Pulmonary artery endothelial cell (primary cell): ENCODE measurements at places on chromosomes 2 and 18. TPM values are rescaled to one million over a fixed set of nuclear protein-coding genes. Genes with fewer than 3 reads are reported as not detected.

CPO gene
- total RNA-seq: not detected in 2 replicates

DNA sequence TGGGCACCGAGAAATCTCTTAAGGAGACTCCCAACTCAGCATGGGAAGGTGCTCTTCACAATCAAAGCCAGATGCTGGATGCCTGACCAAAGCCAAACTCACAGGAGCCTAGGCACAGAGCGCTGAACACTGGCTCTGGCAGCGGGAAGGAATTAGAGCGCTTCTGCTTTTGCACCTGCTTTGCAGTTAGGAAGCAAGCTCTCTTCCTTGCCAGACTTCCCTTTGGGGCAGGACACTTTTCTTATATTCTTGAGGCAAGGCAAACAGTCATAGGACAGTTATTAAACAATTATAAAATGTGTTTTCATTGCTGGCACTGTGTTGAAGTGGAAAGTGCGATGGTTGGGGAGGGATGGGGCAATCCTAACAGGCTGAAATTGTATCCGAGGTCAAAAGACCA lies 79.6 kb upstream of the DNMT3A start:
- DNase-seq: no peak

ADAM23 gene
- 5.1 and 15.3 TPM in 2 replicates for total RNA-seq

- no peak for DNase-seq
Observed at GRCh38 chr2:153077311-153077710, 358.9 kb downstream of the ARL6IP6 start.

COL5A2 gene
- 188 and 239 TPM in 2 replicates for total RNA-seq

RPE gene
- total RNA-seq: 89.9 and 123 TPM in 2 replicates

GRCh38 chr2:128260239-128261138 lies 58.2 kb downstream of the HS6ST1 start:
- peak; percentile 66 for DNase-seq

SKOR2 gene
- total RNA-seq: not detected in 2 replicates

DNA sequence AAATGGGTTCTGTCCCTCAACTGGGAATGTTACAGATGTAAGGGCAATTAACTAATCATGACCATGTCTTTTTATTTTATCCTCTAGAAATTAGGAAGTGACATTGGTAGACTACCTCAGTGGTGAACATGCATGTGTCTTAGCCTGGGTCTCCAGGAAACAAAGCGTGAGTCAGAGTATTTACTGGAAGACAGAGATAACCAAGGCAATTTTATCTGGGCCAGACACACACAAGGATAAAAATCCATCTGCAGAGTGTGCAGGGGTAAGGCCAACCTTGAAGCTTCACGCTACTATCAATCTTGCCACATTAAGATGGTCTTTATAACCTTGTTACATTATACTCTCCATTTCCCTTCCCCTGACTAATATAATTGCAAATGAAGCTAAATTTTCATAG lies 487.5 kb downstream of the SUCLG1 start:
- no peak for DNase-seq

GRCh38 chr2:75321599-75321922 lies 122.2 kb upstream of the TACR1 start:
- DNase-seq: no peak

DNA sequence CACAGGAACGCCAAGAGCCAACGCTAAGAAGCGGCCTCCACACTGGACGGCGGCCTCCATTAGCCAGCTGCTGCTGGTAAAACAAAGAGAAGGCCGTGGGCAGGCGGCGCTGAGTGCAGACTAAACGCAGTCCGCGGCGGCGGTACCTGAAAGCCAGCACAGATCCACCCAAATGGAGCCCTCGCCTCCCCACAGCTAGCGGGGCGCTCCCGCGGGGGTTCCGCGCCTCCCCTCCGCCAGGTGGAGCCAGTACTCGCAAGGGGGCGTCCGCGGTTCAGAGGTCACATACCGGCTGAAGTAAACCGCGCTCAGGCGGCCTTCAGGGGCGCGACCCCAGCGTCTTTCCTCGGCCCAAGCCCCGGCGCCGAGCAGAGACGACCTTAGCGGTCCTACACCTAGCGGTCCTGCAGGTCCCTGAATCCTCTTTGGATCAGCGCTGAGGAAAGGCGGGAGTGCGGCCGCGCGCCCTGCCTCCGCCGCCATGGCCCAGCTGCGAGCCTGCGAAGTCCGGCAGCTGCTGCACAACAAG lies 293.1 kb upstream of the ERBB4 start:
- no peak for DNase-seq

LYPD6 gene
- total RNA-seq: 1.3 and 1.8 TPM in 2 replicates

FOXD4L1 gene
- 0.07 and 0.11 TPM in 2 replicates for total RNA-seq

GRCh38 chr2:99880964-99881294 lies 261.5 kb downstream of the AFF3 start:
- DNase-seq: no peak

DNA sequence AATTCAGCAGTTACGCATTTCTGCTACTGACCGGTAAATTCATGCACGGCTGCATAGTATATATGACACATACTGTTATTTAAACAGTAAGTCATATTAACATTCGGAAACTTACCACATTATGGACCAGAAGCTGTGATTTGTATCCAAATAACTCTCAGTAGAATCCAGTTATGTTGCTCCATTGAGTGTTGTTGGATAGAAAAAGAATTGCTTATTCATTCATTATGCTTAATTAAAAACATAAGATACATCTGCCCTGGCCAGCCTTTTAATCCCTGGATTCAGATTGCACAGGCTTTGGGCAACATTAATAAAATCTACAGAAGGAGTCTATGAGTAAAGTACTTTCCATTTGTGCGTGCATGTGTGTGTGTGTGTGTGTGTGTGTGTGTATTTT lies 111.3 kb downstream of the CPS1 start:
- no peak for DNase-seq

DNA sequence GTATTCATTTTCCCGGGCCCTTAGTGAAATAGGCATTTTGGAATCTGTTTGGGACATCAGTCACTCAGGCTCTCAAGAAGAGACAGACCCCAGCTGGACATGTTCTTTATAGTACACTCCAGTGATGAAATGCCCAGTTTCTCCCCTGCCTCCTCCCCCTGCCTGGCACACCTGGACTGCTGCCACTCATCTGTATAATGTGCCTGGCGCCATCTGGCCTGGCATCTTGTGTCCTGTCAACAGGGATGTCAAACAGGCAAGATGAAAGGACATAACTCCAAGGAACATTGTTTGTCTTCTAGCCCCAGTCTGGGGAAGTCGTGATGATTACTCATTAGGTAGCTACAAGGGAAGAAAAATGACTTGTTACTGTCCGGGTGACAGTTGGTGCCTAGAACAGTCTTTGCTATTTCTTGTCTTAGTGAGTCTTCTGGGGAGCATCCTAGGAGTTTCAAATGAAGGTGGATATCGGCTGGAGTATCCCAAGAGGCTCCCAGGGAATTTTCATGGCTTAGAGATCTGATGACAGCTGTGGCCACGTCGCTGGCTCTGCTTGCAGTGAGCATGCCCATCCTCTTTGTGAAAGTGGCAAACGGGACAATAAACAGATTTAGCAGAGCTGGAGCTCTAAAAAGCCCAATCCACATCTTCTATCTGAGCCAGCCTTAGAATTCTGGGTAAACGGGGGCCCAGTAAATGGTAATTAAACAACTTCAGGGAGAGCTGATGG lies 153.6 kb downstream of the ALK start:
- DNase-seq: no peak
